Stimulated activated CD4-positive, alpha-beta T cell treated with anti-CD3 and anti-CD28 coated beads, Interleukin-12 subunit alpha, Interleukin-12 subunit beta, amount 100 ng/mL, for 24 hours (primary cell): ENCODE measurements at places on chromosomes 2 and 18.

- no peak for DNase-seq
Observed at GRCh38 chr2:19851116-19851695, 50.6 kb downstream of the TTC32 start.

DNA sequence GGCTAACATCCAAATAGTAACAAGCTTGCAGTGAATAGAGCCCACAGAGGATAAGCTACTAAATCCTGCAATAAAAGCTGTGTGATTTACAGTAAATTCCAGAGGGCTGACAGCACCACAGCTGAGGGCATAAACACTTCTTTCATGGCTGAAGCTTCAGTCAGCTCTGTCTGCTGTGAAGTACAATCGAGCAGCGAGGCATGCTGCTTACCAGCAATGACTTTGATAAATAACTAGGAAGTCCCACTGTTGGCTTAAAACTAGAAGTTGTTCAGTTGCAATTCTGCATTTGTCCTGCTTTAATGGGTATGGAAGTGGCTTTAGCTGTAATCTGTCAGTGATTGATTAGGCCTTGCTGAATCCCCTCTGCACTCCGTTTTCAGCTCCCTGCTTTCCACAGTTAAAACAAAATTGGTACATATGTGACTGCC is 65.2 kb upstream of the FIGN start:
- no peak for DNase-seq

DNA sequence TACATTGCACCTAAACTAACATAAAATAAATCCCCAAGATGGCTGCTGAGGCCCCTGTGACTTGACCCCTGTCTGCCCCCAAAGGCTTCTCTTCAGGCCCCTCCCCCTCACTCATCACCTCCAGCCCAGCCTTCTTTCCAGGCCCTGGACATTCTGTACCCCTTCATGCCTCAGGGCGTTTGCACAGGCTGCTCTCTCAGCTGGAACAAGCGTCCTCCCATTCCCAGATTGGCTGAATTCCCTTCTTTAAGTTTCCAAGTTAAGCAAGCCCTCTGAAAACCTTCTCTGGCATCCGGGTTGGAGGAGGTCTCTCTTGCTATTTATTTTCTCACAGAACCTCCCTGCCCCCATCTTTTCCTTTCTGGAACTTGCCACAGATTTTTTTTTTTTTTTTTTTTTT is 165.2 kb upstream of the BCL2L11 start:
- no peak for DNase-seq

DNA sequence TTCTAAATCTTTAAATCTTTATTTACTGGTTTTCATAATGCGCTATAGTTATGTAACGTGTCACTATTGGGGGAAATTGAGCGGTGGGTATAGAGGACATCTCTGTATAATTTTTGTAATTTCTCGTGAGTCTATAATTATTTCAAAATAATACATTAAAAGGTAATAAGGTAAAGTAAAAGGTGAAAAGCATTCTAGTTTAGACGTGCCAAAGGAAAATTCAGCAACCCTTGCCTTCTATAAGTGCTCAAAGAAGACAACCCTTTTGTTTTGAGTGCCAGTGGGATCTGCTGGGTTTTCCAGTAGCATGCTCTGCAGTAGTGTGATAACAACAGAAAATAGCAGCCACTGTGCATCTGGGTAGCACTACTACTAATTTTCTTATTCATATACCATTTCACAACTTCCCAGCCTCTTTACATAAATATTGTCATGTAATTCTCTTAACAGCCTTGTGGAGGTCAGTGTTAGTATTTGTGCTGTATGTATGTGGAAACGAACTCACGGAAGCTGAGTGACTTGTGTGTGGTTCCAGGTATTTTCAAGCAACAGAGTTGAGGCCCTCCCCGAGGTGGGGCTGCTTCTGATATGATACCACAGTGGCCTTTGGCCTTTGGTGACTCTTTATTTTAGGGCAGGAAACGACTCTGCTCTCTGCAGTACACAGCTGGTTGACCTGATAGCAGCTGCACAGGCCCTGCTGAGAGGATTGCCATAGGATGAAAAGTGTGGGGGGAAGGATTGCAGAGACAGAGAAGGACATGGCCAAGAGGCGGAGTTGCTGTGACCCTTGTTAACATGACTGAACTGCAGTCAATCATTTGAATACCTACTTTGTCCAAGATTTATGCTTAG is 104.5 kb downstream of the TDRD15 start:
- no peak for DNase-seq
